Activated CD4-positive, alpha-beta T cell treated with anti-CD3 and anti-CD28 coated beads for 24 hours (primary cell): ENCODE measurements at places on chromosomes 4 and X.
A peak's percentile ranks its signal among the peaks of the same experiment; 100 is the strongest.

DNA sequence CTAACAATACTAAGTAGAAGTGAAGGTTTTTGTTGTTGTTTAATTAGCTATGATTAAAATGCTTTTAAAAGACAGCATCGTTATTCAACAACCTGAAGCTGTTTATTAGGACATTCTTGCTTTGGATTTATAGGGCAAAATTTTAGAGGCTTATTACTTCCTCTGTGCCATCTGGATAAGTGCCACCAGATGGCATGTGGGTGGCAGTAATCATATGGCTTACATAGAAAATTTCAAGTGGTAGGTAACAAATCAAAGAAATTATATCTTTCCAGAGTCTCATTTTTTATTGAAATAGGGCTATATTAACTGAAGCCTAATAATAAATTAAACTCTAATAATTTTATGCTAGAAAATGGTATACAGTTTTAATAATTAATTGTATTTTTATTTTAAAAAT is 83.3 kb upstream of the HTR2C start:
- no peak for DNase-seq

DNA sequence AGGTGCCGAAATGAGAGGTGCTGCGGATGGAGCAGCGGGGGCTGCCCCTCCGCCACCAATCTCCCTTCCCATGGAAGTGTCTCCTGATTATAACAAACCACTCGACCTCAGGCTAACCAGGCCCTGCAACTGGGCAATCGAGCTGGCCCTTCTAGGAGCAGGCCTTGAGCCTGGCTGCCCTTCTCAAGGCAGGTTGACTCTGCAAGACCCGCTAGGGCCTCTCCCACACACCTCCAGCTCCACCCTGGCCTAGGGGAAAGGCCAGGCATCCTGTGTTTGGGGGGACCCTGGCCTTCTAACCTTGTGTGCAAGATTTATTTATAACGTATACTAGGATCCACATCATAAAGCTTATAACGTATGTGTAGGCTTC is 3.7 kb upstream of the BCOR start:
- DNase-seq: no peak

DNA sequence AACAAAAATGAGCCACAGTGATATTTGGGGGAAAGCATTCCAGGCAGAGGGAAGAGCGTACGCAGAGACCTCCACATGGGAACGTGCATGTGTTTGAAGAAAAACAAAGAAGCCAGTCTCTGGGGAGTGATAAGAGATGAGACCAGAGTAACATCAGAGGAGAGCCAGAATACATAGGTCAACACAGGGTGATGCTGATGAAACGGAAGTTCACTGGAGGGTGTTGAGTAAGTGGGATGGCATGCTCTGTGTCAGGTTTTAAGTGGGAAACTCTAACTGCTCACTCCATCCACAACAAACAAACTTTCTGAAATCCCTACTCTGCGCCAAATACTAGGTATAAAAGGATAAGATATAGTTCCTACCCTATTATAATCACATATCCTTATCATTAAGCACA is 110.0 kb downstream of the ARHGAP6 start:
- no peak for DNase-seq

DNA sequence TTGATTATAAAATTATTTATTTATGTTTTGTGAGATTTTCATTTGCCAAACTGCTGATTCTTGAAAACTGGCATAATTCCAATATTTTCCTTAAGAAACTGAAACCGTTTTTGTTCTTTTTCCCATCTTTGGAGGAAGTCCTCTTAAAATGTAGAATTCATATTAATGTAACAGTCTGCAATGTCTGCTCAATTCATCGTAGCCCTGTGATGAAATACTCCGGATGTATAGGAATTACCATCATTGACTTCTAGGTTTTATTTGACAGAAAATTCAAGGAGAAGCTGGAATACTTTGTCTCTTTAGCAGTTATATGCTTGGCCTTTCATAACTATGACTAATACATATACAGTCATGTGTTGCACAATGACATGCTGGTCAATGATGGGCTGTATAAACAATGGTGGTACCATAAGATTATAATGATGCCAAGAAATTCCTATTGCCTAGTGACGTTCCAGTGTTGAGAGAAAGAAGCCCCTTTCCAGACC is 185.0 kb upstream of the GPRIN3 start:
- DNase-seq: no peak

- peak; percentile 71 for DNase-seq
These were observed at the start of gene KDM5C for GRCh38 chrX:53224860-53225797. KDM5C (minus strand) TSS chrX:53225207; CDS start chrX:53224889, 318 bp downstream.

DNA sequence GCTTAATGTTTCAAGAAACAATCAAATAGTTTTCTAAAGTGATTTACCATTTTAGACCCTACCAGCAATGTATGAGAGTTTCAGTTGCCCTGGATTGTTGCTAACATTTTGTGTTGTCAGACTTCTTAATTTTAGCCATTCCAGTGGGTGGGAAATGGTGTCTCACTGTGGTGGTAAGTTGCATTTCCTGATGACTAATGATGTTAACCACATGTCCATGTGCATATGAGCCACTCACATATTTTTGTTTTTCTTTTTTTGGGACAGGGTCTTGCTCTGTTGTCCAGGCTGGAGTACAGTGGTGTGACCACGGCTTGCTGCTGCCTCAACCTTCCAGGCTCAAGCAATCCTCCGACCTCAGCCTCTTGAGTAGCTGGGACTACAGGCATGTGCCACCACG is 48.3 kb downstream of the MED28 start:
- DNase-seq: no peak

GRCh38 chrX:40506201-40506985 is 74.4 kb upstream of the ATP6AP2 start:
- no peak for DNase-seq

DNA sequence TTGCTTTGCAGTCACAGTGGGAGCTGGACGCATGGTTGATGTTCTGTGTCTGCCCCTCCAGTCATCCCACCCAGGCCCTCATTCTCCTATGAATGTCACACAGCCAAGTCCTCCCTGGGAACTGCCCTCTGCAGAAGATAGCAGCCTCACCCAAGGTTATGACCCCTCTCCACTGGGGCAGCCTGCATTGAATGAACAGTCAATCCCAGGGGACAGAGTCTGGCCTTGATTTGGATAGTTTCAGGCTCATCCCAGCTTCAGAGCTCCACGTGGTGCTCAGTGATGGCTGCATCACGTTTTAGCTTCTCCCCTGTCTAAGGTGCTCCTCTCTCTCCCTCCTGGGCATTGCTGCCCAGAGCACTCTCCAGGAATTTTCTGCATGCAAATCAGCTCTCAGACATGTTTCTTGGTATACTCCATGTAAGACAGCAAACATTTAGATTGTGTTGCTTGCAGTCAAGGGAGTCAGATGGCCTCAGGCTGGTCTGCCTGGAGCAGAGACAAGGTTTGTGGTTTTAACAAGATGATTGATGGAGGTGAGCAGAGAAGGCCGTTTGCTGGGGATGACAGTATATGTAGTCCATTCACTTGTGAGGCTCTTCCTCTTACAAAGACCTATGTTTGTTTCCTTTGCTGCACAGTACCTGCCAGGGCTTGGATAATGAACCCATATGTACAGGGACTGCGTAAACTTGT is 56.1 kb upstream of the MSX1 start:
- no peak for DNase-seq

GRCh38 chr4:61896634-61897033 is 696.5 kb downstream of the ADGRL3 start:
- no peak for DNase-seq

GRCh38 chrX:112832481-112833095 is 8.0 kb downstream of the AMOT start:
- DNase-seq: no peak

- no peak for DNase-seq
These were observed 112.8 kb upstream of the EOLA2 start for GRCh38 chrX:150051096-150051495.

GRCh38 chrX:10570601-10571000 is 49.8 kb downstream of the MID1 start:
- no peak for DNase-seq

DNA sequence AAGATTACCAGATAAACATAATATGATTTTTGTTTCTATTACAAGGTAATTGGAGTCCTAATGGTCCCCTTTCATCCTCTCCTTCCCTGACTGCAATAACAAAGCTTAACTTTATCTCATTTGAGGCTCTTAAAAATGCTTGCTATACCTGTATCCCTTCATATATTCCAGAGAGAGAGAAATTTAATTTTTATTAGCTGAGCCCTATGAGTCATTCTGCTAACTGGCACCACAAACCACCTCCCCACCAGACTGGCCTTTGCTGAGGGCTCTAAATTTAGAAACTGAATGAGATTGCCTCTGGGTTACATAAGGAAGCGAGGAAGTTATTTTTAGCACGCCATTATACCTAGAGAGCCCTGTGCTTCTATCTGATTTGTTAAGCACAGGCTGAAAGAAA is 27.4 kb downstream of the CBLL2 start:
- DNase-seq: no peak
